Activated naive CD8-positive, alpha-beta T cell treated with anti-CD3 and anti-CD28 coated beads, Interleukin-2, amount 10 ng/mL, durations not matched to agents 7 days and 5 days (primary cell): ENCODE measurements at places on chromosomes 11 and 22. TPM values are rescaled to one million over a fixed set of nuclear protein-coding genes. Genes with fewer than 3 reads are reported as not detected.

The OR5B17 gene
- not detected for total RNA-seq

DNA sequence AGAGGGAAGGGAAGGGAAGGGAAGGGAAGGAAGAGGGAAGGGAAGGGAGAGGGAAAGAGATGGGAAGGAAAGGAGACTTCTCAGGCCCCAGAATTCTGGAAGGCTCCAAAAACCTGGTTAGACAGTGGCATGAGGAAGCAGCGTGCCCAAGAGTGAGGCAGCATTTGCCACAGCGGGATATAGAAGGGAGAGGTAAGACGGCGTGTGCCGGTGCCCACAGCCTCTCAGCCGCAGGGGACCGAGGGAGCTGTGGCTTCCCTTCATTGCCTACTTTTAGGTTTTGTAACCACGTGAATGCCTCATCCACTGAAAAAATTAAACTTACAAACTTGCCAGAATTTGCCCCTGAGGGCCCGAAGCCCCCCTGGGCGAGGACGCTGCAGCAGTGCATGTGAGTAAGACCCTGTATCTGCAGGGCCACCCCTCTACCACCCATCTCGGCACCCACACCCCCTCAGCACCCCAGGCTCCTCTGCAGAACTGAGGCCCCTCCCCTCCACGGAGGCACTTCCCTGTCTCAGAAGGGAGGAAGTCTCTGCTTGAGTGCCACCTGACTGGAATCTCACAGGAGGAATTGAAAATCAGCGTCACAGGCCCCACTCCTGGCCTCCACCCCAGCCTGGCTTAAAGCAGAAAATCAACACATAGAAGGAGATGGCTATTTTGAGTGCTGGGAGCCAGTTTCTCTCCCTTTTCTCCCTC is 58.1 kb downstream of the LINC01488 start:
- peaks cover 6% of the 10 kb centered on the region for H3K4me1 ChIP-seq
- no peak overlapping the region for H3K4me3 ChIP-seq
- DNase-seq = no peak
- no peaks in the 10 kb centered on the region for H3K36me3 ChIP-seq
- no peaks in the 10 kb centered on the region for H3K27me3 ChIP-seq
- H3K27ac ChIP-seq = no peak overlapping the region

The MMP1 gene
- not detected for total RNA-seq

- H3K4me1 ChIP-seq = no peaks in the 10 kb centered on the region
- H3K4me3 ChIP-seq = no peak overlapping the region
- H3K27ac ChIP-seq = no peak overlapping the region
Observed at GRCh38 chr11:83895516-83895915, 609.3 kb upstream of the CCDC90B start.

DNA sequence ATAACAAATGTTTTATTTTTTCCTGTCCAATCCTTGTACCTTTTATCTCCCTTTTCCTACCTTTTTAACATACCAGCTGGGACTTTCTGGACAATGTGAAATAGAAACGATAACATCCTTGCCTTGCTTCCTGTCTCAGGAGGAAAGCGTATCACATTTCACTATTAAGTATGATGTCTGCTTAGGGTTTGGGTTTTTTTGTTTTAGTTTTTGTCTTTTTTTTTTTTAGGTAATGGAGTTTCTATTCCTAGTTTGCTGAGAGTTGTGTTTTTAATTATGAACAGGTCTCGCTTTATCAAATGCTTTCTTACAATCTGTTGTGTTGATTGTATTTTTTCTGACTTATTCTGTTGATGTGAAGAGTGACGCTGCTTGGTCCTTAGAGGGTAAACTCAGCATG is 64.2 kb upstream of the KCNQ1OT1 start:
- H3K36me3 ChIP-seq = no peaks in the 10 kb centered on the region
- no peak overlapping the region for H3K27ac ChIP-seq
- no peaks in the 10 kb centered on the region for H3K4me1 ChIP-seq
- DNase-seq = no peak

DNA sequence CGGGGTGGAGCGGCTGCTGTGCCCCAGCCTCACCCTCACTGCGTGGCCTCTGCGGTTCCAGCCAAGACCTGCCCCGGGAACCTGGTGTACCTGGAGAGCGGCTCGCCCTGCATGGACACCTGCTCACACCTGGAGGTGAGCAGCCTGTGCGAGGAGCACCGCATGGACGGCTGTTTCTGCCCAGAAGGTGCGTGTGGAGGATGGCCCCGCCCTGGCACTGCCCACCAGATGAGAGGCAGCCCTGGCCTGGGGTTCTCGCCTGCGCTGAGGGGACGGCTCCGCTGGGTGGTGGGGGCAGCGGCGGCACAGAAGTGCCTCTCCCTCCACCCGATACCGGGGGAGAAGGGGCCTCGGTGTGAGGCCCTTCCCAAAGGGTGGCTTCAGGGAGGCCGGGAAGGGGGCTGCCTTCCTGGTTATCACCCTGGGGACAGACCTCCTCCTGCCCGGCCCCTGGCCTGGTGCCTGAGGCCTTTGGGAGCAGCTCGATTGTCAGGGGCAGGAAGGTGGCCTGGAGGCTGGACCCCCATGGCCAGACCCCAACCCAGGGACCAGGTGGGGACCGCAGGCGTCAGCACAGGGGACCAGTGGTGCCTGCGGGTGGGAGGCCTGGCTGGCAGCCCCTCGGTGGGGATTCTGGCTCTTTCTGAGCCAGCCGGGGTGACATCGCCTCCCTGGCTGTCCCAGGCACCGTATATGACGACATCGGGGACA is 7.1 kb downstream of the MUC2 start:
- H3K27me3 ChIP-seq = no peaks in the 10 kb centered on the region
- H3K4me3 ChIP-seq = no peak overlapping the region
- H3K36me3 ChIP-seq = no peaks in the 10 kb centered on the region
- H3K4me1 ChIP-seq = no peaks in the 10 kb centered on the region

The TAF1D gene
- 178 TPM for total RNA-seq

The RAB36 gene
- 1.3 TPM for total RNA-seq

DNA sequence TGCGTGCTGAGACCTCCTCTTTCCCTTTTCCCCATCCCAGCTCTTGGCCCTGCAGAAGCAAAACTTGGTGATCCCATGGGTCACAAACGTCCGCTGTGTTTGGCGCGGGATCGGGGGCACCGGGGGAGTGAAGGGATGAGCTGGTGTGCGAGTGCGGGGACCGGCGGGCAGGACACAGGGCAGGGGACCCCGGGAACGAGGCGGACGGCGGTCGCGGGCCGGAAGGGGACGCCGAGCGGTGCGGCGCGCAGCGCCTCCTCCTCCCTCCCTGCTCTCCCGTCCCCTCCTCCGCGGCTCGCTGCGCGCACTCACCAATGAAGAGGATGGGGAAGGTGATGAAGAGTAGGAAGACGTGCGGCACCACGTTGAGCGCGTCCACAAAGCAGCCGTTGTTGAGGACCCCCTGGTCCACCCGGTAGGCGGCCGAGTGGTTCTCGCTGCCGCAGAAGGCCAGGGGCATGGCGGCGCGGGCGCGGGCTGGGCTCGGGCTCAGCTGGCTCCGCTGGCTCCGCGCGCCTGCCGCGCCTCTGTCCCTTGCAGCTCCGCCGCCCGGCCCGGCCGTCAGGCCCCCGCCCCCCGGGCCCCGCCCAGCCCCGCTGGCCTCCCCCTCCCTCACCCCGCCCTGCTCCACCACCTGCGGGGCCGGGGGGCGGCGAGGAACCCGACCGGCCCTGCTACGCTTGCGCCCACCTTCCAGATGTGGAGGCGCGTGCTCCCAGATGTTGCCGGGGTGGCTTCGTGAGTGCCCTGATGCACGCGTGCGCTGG is at the start of gene ABCC8:
Gene ABCC8 (minus strand): TSS at position 529 of the 767 bp plus-strand sequence. CDS start 69 bp downstream, at position 460.
- peaks cover 7% of the 10 kb centered on the region for H3K4me1 ChIP-seq
- peaks cover 83% of the 10 kb centered on the region for H3K27me3 ChIP-seq
- no peak for DNase-seq
- no peaks in the 10 kb centered on the region for H3K36me3 ChIP-seq
- H3K27ac ChIP-seq = no peak within 1 kb of the TSS
- peak within 1 kb of the TSS; percentile 65 for H3K4me3 ChIP-seq

The CHRM1 gene
- total RNA-seq = not detected

GRCh38 chr22:18114495-18114894 is 3.9 kb downstream of the TUBA8 start:
- H3K27ac ChIP-seq = peak overlapping the region; percentile 59
- H3K4me3 ChIP-seq = peak overlapping the region; percentile 53
- no peak for DNase-seq
- H3K27me3 ChIP-seq = peaks cover 33% of the 10 kb centered on the region
- H3K4me1 ChIP-seq = peaks cover 37% of the 10 kb centered on the region

- no peaks in the 10 kb centered on the region for H3K27me3 ChIP-seq
- H3K4me3 ChIP-seq = no peak overlapping the region
- peaks cover 12% of the 10 kb centered on the region for H3K36me3 ChIP-seq
- H3K4me1 ChIP-seq = no peaks in the 10 kb centered on the region
- DNase-seq = no peak
Observed at GRCh38 chr11:107545101-107545514, 20.4 kb downstream of the ALKBH8 start.

The CNGA4 gene
- 0.22 TPM for total RNA-seq

DNA sequence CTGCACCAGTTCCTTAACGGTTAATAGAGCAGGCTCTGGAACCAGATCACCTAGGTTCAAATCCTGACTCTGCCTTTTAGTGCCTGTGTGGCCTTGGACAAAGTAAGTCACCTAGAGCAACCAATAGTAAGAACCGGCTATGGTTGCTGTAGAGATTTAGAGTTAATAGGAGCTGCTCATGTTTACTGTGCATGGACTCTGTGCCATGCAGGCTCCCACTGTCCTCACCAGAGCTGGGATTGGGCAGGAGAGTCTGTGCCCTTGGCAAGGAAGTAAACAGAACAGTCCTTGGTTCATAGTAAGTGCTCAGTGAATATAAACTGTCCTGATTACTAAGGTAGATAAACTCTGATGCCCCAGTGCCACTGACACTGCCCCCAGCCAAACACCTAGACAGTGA is 1.4 kb upstream of the TP53I11 start:
- H3K4me1 ChIP-seq = peaks cover 10% of the 10 kb centered on the region
- no peak for DNase-seq
- no peak overlapping the region for H3K4me3 ChIP-seq
- peaks cover 12% of the 10 kb centered on the region for H3K27me3 ChIP-seq
- H3K36me3 ChIP-seq = no peaks in the 10 kb centered on the region

DNA sequence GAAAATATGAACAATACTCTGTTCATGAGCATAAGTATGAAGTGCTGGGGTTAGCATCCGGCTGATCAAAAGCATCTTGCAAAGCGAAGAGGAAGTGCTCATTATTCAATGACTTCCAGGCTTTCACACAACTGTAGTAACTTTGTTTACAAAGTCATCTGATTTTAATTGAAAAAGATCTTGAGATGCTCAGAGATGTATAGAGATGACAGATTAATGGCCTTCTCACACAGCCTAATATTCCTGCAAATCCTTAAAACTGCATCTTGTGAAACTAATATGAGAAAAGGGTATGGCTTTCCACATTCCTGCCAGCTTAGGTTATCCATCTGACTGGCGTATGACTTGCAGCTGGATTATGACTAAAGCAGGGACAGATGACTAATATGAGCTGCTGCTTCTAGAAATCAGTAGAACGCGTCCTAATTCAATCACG is 125.4 kb downstream of the CASP12 start:
- H3K27me3 ChIP-seq = no peaks in the 10 kb centered on the region
- H3K4me3 ChIP-seq = no peak overlapping the region
- peak overlapping the region; percentile 56 for H3K27ac ChIP-seq
- DNase-seq = no peak
- peaks cover 10% of the 10 kb centered on the region for H3K36me3 ChIP-seq
- H3K4me1 ChIP-seq = peaks cover 9% of the 10 kb centered on the region

DNA sequence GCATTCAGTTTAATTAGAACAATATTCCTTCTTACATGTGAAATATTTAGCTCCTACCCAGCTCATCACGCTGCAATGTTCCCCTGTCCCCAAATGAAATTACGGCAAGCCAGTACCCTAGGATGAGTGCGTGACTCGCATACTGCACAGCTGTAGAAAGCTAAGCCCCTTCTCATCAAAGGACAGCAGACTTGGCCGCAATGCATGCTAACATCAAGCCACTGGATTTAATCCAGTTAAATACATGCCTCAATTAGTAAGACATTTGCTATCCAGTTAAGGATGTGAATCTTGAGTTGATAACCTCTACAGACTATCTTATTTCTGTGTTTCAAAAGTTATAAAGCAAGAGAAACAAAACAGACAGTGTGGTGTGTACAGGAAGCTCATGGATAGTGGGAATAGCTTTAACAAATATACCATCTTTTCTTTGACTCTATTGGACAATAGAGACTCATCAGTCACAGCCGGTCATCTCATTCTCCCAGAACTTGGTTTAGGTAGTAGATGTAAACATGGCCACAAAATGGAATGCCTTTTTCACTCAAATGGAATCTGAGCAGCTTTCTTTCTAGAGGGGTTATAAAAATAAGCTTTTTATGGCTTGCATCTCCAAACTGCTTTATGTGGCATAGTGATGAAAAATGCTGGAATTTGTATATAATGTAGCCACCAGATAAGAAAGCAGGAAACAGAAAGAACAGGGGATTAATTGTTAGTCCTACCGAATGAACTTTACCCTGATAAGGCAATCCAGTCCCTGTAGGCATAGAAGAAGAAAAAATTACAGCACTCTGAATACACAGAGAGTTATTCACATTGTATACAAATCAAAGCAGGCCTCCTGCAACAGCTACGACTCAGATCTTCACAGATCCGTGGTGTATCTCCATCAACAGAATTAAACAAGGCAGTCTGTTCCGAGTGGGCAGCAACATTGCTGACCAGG is 224.1 kb downstream of the CADM1 start:
- no peak overlapping the region for H3K4me3 ChIP-seq
- no peaks in the 10 kb centered on the region for H3K36me3 ChIP-seq
- H3K4me1 ChIP-seq = no peaks in the 10 kb centered on the region
- H3K27ac ChIP-seq = no peak overlapping the region
- H3K27me3 ChIP-seq = no peaks in the 10 kb centered on the region

The PKNOX2 gene
- not detected for total RNA-seq

GRCh38 chr22:43297270-43298061 is 45.7 kb downstream of the SCUBE1 start:
- H3K27me3 ChIP-seq = no peaks in the 10 kb centered on the region
- H3K27ac ChIP-seq = no peak overlapping the region
- no peaks in the 10 kb centered on the region for H3K4me1 ChIP-seq
- no peak for DNase-seq
- H3K36me3 ChIP-seq = no peaks in the 10 kb centered on the region

The BTBD18 gene
- not detected for total RNA-seq

GRCh38 chr22:44933666-44934453 is 75.9 kb downstream of the PHF21B start:
- H3K27me3 ChIP-seq = no peaks in the 10 kb centered on the region
- H3K4me1 ChIP-seq = peaks cover 3% of the 10 kb centered on the region
- H3K27ac ChIP-seq = no peak overlapping the region

DNA sequence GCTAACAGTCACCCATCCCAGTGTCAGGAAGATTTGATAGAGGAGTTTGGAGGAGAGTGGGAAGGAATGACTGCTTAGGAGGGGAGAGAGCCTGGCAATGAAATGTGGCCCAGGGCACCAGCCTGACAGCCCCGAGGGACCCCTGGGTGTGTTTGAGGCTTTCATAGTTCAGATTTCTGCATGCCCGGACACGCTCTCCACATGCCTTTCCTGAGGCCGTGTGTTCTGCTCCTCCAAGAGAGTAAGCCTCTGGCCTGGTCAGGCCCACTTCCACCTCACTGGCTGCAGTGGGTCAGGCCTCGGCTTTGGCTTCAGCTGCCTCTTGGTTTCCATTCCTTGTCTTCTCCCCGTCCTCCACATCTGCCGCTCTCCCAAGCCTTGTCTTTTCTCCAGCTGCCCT is 78.4 kb downstream of the C22orf31 start:
- peaks cover 36% of the 10 kb centered on the region for H3K27me3 ChIP-seq
- H3K27ac ChIP-seq = no peak overlapping the region
